ENCODE measurements at places on chromosomes 11 and 22.

- DNase-seq: no peak
Measured at GRCh38 chr22:43753688-43754087, 58.4 kb downstream of the EFCAB6 start.

DNA sequence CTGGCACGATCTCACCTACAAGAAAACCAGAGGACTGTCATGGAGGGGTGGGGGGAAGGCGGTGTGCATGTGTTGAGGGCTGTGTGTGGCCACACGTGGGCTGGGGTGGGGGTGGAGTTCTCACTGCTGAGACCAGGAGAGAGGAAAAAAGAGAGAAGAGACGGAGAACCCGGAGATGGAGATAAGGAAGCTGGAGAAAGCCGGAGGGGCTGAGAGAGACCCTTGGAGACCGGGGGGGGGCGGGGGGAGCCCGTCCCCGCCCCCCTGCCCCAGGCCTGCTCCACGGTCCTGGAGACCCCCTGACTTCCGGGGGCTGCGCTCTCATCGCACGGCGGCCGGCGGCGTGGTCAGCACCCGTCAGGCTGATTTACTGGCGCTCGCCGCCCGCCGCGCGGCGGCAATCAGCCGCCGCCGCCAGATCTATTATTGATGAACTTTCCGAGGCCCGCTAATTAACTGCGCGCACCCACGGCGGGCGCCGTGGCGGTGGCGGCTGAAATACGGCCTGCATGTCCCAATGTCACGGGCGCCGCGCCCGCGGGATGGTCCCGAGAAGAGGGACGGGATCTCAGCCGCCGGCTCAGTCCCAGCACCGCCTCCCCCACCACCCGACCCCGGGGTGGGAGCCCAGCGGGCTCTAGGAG, 187.4 kb downstream of the MN1 start:
- DNase-seq: no peak

- DNase-seq: no peak
Measured at GRCh38 chr11:74220376-74220775, 49.3 kb downstream of the PPME1 start.

DNA sequence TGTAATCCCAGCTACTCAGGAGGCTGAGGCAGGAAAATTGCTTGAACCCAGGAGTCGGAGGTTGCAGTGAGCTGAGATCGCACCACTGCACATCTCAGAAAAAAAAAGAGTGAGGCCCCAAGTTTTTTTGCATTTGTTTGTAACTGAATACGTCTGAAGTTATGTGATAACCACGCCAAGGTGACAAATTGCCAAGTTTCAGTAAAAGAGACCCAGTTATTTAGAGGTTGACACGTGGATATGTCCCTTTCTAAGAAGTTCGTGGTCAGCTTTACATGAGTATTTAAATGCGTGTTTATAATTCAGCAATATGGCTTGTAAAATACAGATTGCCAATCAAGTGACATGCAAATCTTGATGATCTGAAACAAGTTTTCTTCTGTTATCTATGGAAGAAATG, 8.0 kb downstream of the PPARA start:
- no peak for DNase-seq

DNA sequence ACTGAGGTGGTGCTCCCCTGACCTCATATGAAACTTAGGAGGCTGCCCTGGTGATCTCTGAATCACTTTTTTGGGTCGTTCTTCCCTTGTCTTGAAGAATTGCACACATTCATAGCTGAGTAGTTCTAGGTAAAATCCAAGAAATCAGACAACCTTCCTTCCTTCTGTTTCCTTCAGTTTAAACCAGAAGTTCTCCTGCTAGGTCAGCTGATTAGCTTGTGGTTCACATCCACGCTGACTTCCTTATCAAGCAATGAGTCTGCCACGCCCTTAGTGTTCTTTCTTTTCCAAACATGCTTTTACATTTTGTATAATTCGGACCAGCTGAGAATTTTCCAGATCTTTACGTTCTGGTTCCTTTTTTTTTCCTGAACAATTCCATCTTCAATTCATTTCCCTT, 892.8 kb downstream of the NTM start:
- no peak for DNase-seq

- DNase-seq: peak; percentile 25
Measured at GRCh38 chr11:8033305-8034105, 46.4 kb downstream of the EIF3F start.

GRCh38 chr11:46122945-46123715, 1.9 kb upstream of the PHF21A start:
- no peak for DNase-seq

GRCh38 chr22:32665676-32666075, 135.8 kb upstream of the TIMP3 start:
- no peak for DNase-seq

DNA sequence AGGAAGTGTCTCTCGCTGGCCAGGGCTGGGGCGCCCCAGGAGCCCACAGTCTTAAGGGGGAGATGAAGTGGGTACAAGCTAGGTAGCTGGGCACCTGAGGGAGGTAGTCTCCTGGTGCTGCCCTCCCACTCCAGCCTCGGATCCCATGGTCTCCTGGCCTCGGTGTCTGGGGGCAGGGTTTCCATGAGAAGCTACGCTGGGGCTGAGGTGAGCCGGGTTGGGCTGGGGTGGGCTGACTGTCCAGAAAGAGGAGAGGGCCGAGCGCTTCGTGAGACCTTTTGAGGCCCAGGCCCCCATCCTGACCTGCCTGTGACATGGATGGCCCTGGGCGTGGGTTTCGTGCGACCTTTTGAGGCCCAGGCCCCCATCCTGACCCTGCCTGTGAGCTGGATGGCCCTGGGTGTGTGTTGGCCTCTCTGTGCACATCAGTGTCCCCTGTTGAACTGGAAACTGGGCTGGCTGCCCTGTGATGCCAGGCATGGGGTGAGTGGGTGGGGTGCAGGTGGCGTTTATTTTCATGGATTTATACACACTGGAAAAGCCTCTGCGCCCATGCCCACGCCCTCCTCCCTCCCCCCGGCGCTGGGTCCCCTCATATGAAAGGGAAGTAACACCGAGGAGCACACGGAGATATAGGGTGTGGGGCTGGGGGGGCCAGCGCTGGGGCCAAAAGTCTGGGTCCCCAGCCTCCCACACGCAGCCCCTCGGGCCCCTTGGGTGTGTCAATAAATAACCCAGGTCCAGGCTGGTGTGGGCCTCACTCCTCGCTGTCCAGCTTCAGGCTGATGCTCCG, 8.6 kb downstream of the AIP start:
- DNase-seq: no peak

Data from central memory CD8-positive, alpha-beta T cell (primary cell).